Activated CD8-positive, alpha-beta memory T cell treated with anti-CD3 and anti-CD28 coated beads for 1 hour (primary cell): ENCODE measurements at places on chromosomes 13 and 19.

DNA sequence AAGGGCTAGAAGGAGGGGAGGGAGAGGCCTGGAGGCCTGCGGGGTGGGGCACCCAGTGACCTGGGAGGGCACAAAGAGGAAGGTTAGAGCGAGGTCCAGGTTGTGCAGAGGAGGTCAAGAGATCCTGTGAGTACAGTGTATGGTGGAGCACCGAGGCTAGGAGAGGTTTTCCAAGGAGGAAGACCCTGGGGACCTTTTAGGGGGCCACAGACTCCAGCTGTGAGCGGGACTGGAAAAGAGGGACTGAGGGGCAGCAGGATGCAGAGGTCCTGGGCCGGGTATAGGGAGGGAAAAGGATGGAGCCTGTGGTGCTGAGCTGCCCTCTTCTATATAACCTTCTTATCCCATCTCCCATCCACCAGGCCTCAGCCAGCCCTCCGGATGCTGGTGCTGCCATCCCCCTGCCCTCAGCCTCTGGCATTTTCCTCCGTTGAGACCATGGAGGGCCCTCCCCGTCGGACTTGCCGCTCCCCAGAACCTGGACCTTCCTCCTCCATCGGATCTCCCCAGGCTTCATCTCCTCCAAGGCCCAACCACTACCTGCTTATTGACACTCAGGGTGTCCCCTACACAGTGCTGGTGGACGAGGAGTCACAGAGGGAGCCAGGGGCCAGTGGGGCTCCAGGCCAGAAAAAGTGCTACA is 863 bp downstream of the ZNF581 start:
- no peak for DNase-seq

DNA sequence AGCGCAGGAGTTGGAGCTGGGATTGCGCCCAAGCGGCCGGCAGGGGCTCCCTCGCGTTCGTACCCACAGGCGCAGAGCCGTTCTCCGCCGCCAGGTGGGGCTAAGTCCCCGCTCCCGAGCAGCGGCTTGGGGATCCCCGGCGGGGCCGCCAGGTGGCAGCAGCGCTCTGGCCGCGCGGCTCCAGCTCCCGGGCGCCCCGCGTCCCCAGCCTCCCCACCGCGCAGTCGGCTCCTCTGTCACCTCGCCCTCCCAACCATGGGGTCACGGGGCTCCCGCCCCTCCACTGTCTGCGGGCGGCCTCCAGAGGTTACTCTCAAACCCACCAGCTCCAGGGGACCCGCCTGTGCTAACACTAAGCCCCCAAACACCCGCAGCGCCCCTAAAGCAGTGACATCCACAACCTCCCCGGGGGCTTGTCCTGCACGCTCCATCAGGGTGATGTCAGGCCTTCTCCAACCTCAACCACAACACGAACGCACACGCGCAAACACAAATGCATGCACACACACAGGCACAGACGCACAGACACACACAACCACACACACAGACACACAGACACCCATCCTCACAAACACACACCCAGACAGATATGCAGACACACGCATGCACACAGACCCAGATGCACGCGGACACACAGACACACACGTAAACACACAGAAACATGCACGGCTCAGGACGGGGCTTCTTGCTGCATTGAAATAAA is 18.4 kb upstream of the KCTD15 start:
- DNase-seq = peak; percentile 51

GRCh38 chr13:110312339-110313031 is 5.4 kb downstream of the COL4A2 start:
- no peak for DNase-seq

DNA sequence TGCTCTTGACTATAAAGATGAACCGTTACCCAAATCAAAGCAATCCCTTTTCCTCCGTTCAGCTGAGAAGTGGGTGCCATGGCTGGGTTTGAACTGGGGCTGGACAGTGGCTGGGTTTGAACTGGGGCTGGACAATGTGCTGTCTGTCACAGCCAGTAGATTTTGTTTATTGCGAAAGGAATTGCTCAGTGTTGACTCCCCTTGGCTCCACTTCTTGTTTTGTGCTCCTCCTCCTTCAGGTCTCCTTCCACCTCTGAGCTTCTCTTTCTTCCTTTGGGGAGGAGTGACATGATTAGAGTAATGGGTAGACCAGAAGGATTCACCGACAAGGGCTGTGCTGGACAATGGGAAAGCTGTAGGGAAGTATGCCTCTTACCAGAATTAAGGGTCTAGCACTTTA is 19.4 kb upstream of the MBNL2 start:
- no peak for DNase-seq

DNA sequence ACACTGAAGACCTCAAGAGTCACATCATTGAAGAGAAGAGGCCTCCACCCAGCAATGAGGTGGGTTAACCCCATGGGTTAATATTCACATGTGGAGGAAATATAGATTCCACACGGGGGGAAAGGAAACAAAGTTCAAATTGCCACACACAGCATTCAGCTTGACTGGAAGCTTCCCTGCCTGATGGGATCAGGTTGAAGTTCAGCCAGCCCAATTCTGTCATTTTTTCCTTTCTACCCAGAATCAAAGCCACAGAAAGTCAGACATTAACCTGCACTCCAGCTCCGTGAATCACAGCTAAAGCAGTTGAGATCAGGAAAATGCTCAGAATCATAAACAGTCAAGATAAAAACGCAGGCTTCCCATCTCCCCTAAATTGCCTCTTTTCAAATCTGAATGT is 208.7 kb upstream of the OBI1 start:
- no peak for DNase-seq

GRCh38 chr19:18473003-18473705 is 35.2 kb upstream of the ISYNA1 start:
- no peak for DNase-seq

- no peak for DNase-seq
These were observed 52.8 kb downstream of the GADD45B start for GRCh38 chr19:2528675-2529101.

DNA sequence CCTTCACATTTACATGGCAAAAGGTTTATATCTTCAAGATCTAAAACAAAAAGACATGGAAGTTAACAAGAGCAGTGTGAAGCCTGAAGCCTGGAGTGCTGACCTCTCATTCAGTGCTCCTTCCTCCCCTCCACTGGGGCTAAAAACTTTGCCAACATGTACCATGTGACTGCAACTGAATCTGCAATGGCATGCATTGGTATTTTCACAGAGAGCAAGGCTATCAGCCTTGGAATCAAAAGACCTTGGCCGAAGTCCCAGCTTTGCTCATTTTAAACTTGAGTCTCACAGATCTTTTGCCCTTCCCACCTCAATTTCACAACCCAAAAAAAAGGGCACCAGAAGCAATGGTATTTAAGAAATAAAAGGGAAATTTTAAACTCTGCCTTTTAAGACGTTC is 325.1 kb downstream of the DCT start:
- DNase-seq = no peak

GRCh38 chr13:20359335-20359734 is 127.2 kb upstream of the GJB6 start:
- DNase-seq = no peak

GRCh38 chr13:113058129-113058987 is 47.2 kb upstream of the F7 start:
- DNase-seq = no peak

GRCh38 chr19:16403151-16403977 is 68.4 kb downstream of the EPS15L1 start:
- no peak for DNase-seq

GRCh38 chr13:92602560-92602959 is 624.0 kb upstream of the GPC6 start:
- DNase-seq = no peak

- no peak for DNase-seq
These were observed 191.6 kb downstream of the TM9SF2 start for GRCh38 chr13:99692854-99693253.
